ENCODE measurements at places on chromosomes 2 and 18.

GRCh38 chr2:112661656-112662305, 16.0 kb downstream of the SLC20A1 start:
- H3K27me3 ChIP-seq = no peaks in the 10 kb centered on the region
- no peak overlapping the region for H3K4me3 ChIP-seq
- DNase-seq = no peak
- H3K4me1 ChIP-seq = peaks cover 12% of the 10 kb centered on the region
- H3K27ac ChIP-seq = no peak overlapping the region

GRCh38 chr2:9873337-9873736, 30.1 kb downstream of the TAF1B start:
- no peaks in the 10 kb centered on the region for H3K4me1 ChIP-seq
- no peaks in the 10 kb centered on the region for H3K27me3 ChIP-seq
- H3K27ac ChIP-seq = no peak overlapping the region
- DNase-seq = no peak
- no peak overlapping the region for H3K4me3 ChIP-seq

DNA sequence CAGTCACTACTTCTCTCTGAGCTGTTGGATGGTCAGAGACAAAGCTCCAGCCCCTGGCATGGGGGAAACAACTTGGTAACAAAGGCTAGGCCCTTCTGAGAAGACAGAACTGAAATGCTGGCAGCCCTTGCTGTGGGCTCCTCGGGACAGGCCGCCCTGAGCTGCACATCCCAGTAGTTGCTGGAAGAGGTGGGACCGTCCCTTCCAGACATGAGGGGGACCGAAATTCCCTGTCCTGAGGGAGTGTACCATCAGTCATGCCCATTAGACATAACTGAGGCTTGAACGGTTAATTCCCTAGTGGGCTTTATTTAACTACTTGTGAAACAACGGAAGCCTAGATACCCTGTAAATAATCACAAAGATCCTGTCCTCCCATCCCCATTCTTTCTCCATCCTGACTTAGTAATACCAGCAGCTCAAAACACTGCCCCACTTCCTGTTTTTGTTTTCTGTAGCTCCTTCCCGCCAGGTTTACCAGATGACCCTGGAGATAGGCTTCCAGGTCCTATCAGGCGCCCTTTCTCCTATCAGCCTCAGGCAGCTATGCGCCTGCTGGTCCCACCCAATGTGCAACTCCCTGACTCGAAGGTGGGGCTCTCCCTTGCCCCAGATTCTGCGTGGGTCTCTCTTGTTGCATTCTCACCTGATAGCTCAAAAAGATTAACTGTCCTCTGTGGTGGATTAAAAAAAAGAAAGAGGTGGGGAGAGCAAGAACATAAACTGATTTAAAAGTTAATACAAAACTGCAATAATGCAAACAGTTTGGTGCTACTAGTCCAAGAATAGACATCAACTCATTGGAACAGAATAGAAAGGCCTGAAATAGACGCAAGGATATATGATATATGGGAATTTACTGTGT, 37.0 kb upstream of the NT5DC4 start:
- no peaks in the 10 kb centered on the region for H3K27me3 ChIP-seq
- no peak overlapping the region for H3K27ac ChIP-seq
- no peaks in the 10 kb centered on the region for H3K4me1 ChIP-seq
- H3K36me3 ChIP-seq = no peaks in the 10 kb centered on the region
- H3K4me3 ChIP-seq = no peak overlapping the region

- no peaks in the 10 kb centered on the region for H3K27me3 ChIP-seq
- H3K27ac ChIP-seq = no peak overlapping the region
- no peak overlapping the region for H3K4me3 ChIP-seq
- no peaks in the 10 kb centered on the region for H3K36me3 ChIP-seq
Measured at GRCh38 chr2:11370377-11371091, 26.1 kb upstream of the ROCK2 start.

GRCh38 chr2:26738481-26738880, 25.6 kb upstream of the SLC35F6 start:
- H3K36me3 ChIP-seq = no peaks in the 10 kb centered on the region
- peaks cover 7% of the 10 kb centered on the region for H3K4me1 ChIP-seq
- H3K27ac ChIP-seq = no peak overlapping the region
- no peaks in the 10 kb centered on the region for H3K27me3 ChIP-seq

- no peak for DNase-seq
- no peak overlapping the region for H3K4me3 ChIP-seq
- no peak overlapping the region for H3K27ac ChIP-seq
- no peaks in the 10 kb centered on the region for H3K36me3 ChIP-seq
- no peaks in the 10 kb centered on the region for H3K27me3 ChIP-seq
- H3K4me1 ChIP-seq = peaks cover 5% of the 10 kb centered on the region
Measured at GRCh38 chr2:104432991-104433390, 420.9 kb upstream of the POU3F3 start.

DNA sequence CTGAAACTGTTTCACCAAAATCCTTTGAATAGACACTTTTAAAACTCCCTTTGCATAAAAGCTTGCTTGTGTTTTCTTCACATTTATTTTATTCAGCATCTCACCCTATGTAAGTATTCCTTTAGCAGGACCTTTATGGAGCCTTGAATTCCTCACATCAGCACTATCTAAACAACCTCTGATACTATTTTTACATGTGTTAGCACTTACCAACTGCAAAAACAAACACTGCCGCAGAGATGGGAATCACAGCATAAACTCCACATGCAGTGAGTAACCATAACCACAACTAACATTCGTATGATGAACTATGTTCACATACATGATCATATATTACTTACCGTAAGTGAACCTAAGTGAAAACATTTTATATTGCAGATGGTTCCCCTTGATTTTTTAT, 15.4 kb downstream of the FBXO15 start:
- H3K27me3 ChIP-seq = no peaks in the 10 kb centered on the region
- H3K4me1 ChIP-seq = no peaks in the 10 kb centered on the region
- DNase-seq = no peak
- H3K4me3 ChIP-seq = no peak overlapping the region
- no peak overlapping the region for H3K27ac ChIP-seq

DNA sequence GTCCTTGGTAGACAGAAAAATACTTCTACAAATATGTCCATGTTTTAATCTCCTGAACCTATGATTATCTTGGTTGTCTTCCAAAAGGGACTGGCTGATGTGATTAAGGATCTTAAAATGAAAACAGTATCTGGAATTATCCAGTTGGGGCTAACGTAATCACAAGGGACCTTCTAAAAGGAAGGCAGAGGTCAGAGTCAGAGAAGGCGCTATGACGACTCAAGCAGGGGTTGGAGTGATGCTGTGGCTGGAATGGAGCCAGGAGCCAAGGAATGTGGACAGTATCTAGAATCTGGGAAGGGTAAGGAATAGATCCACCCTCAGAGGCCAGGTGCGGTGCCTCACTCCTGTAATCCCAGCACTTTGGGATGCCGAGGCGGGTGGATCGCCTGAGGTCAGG, 4.2 kb upstream of the USP14 start:
- no peak overlapping the region for H3K27ac ChIP-seq
- no peak for DNase-seq
- peaks cover 1% of the 10 kb centered on the region for H3K4me1 ChIP-seq
- no peak overlapping the region for H3K4me3 ChIP-seq
- no peaks in the 10 kb centered on the region for H3K36me3 ChIP-seq
- H3K27me3 ChIP-seq = peaks cover 4% of the 10 kb centered on the region

DNA sequence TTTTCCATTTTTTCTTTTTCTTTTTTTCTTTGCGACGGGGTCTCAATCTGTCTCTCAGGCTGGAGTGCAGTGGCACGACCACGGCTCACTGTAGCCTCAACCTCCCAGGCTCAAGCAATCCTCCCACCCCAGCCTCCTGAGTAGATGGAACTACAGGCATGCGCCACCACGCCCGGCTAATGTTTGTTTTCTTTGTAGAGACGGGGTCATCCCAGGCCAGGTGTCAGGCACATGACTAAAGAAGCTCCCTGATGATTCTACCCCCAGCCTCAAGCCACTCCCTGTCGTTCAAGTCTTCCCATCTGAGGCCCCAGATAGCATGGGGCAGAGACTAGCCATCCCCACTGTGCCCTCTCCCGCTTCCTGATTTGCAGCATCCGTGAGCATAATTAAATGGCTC, 9.8 kb upstream of the FZD5 start:
- DNase-seq = no peak
- no peaks in the 10 kb centered on the region for H3K36me3 ChIP-seq
- no peak overlapping the region for H3K4me3 ChIP-seq
- H3K4me1 ChIP-seq = no peaks in the 10 kb centered on the region
- no peaks in the 10 kb centered on the region for H3K27me3 ChIP-seq
- H3K27ac ChIP-seq = no peak overlapping the region

GRCh38 chr2:217360111-217360510, 500.2 kb upstream of the TNP1 start:
- no peaks in the 10 kb centered on the region for H3K36me3 ChIP-seq
- no peak for DNase-seq
- H3K4me1 ChIP-seq = peaks cover 32% of the 10 kb centered on the region
- no peak overlapping the region for H3K27ac ChIP-seq

DNA sequence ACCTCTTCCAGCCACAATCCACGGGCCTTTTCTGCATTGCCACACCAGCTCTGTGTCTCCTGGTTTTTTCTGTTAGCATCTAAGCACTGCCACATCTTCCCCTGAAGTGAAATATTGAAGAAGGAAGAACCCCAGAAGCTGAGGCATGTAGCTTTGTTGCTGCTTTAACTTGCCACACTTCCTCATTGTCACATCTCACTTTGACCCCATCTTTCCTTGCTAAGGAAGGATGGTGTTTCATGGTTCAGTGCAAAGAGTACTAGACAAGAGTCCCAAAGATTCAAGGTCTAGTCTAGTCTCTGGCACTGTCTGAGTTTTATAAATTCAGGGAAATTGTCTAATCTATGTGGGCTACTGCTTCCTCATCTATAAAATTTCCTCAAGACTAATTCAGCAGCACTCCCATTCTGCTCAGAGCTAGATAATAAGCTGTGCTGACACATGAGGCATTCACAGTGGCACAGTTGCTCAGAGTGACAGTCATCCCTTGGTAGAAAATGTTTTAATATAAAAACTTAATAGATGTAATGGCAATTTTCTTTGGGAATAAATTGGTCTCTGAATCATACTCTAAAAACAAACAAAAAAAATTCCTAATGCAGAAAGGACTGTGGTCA, 483.0 kb upstream of the ID2 start:
- H3K27me3 ChIP-seq = no peaks in the 10 kb centered on the region

- peaks cover 91% of the 10 kb centered on the region for H3K36me3 ChIP-seq
- DNase-seq = no peak
- no peaks in the 10 kb centered on the region for H3K27me3 ChIP-seq
- no peak overlapping the region for H3K4me3 ChIP-seq
- no peak overlapping the region for H3K27ac ChIP-seq
Measured at GRCh38 chr2:127985026-127985734, 42.7 kb downstream of the SAP130 start.

GRCh38 chr2:202193881-202194353, 44.5 kb downstream of the SUMO1 start:
- H3K4me3 ChIP-seq = no peak overlapping the region

GRCh38 chr2:79191816-79192215, 32.3 kb upstream of the REG3A start:
- no peaks in the 10 kb centered on the region for H3K27me3 ChIP-seq
- no peak for DNase-seq
- H3K4me3 ChIP-seq = no peak overlapping the region
- no peaks in the 10 kb centered on the region for H3K4me1 ChIP-seq
- H3K27ac ChIP-seq = no peak overlapping the region

DNA sequence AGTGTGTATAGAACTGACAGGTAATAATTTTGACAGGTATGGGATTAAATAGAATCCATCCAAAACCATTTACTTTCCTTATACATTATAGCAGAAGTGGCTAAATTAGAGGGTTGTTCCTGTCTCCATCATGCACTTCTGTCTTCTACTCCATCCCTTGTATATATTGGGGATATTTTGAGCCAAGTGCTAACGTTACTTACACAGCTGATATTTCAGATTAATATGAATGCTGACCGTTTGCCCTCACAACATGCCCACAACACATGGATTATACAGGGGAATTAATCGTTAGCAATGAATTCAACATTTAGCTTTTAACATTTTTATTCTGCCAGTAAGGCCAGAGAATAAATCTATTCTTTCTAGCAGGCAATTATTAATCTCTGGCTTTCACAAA, 1125.0 kb upstream of the FAM98A start:
- H3K36me3 ChIP-seq = no peaks in the 10 kb centered on the region
- H3K4me1 ChIP-seq = no peaks in the 10 kb centered on the region
- H3K4me3 ChIP-seq = no peak overlapping the region
- DNase-seq = no peak
- H3K27ac ChIP-seq = no peak overlapping the region
- H3K27me3 ChIP-seq = no peaks in the 10 kb centered on the region

- H3K27ac ChIP-seq = no peak overlapping the region
- peak; percentile 29 for DNase-seq
- no peak overlapping the region for H3K4me3 ChIP-seq
- no peaks in the 10 kb centered on the region for H3K27me3 ChIP-seq
- H3K36me3 ChIP-seq = no peaks in the 10 kb centered on the region
Measured at GRCh38 chr2:1567556-1568344, 154.5 kb downstream of the TPO start.

DNA sequence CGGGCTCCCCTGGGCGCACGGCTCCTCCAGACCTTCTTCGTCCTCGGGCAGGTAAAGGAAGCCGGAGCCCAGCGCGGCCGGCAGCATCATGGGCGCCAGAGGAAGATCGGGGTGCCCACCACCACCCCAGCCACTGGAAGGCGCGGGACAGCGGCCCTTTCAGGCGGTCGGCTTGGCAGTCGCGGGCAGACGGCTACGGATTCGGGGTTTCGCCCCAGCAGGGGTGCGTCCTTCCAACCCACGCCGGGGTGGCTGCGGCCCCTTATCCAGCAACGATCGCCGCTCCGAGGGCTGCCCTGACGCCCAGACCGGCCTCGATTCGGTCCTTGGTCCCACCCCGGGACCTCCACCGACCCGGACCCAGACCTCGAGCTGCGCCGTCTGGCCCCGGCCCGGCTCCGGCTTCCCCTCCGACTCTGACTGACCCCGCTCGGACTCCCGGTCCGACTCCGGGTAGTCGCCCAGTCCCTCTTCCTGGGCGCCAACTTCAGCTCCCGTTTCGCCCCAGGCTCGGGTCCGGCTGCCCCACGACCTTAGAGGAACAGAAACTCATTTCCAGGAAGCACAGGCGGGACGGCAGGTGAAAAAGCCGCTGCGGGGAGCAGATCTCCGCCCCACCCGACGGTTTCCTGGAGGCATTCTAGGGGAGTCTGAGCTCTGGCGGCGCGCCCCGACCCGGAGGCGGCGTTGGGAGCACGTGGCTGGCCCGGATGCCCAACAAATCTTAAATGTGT, 30.2 kb upstream of the SSB start:
- no peak overlapping the region for H3K27ac ChIP-seq
- peaks cover 22% of the 10 kb centered on the region for H3K27me3 ChIP-seq
- H3K4me1 ChIP-seq = peaks cover 9% of the 10 kb centered on the region
- no peaks in the 10 kb centered on the region for H3K36me3 ChIP-seq
- H3K4me3 ChIP-seq = peak overlapping the region; percentile 49

GRCh38 chr2:20189299-20189931, 35.5 kb downstream of the SDC1 start:
- H3K4me3 ChIP-seq = no peak overlapping the region
- DNase-seq = no peak
- no peaks in the 10 kb centered on the region for H3K27me3 ChIP-seq
- H3K4me1 ChIP-seq = peaks cover 43% of the 10 kb centered on the region
- no peaks in the 10 kb centered on the region for H3K36me3 ChIP-seq

GRCh38 chr2:235573331-235574221, 79.7 kb downstream of the AGAP1 start:
- H3K27me3 ChIP-seq = no peaks in the 10 kb centered on the region
- H3K36me3 ChIP-seq = no peaks in the 10 kb centered on the region
- H3K4me1 ChIP-seq = peaks cover 18% of the 10 kb centered on the region
- DNase-seq = no peak
- H3K27ac ChIP-seq = no peak overlapping the region
